ENCODE measurements at places on chromosomes 13 and 19.

GRCh38 chr13:106101201-106101600 lies 434.3 kb downstream of the EFNB2 start:
- no peak for DNase-seq

DNA sequence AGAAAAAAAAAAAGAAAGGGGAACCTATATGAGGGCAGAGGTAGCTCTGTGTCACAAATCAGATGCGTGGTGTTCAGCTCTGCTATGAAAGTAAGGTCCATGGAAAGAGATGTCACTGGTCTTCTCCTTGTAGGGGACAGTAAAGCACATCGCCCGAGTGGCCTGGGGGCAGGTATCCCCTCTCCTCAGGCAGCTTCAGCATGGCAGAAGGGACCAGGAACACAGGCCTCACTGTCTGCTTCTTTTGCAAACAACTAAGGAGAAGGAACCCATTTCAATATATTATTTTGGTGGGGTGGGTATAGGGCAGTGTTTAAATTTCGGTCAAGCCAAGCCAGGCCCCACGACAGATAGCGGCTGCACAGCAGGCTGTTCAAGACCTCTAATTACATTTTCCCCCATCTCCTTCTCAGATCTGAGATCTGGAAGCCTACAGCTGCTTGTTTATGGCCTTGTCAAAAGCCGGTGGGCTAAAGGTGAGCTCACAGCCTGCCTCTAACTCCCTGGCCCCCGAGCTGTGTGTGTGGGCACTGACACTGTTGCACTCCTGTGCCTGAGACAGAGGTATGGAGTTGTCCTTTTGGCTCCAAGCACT lies 72.8 kb downstream of the HSPH1 start:
- DNase-seq: no peak

DNA sequence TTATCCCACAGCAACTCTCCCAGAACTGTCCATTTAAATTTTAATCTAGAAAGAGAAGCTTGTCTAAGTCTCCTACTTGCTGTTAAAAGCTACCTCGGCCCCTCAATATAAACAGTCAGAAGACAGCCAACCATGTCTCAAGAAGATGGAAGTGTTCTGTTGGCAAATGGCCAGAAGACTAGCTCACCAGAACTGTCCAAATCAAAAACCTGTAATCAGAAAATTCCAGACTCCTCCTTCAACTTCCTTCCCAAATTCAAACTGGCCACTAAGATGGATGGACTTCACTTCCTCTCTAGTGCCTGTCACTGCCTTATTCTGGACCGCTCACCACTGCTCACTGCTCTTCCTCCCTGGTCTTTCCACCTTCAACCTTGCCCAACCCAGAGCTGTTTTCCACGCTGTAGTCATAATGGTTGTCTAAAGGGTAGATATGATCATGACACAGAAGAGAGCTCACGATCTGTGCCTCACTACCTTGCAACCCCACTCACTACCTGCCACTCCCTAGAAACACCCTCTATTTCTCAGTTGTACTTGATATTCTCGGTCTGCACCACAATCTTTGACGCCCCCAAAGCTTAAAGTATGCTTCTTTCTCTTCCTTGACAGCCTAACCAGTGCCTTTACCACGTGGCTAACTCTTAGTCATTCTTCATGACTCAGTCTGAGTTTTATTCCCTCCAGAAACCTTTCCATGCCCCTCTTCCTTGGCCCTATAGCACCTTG lies 9.2 kb downstream of the FGF14 start:
- no peak for DNase-seq

- no peak for DNase-seq
Observed at GRCh38 chr13:25847635-25848626, 203.9 kb downstream of the SHISA2 start.

GRCh38 chr19:15971224-15971780 lies 22.5 kb downstream of the OR10H4 start:
- no peak for DNase-seq

DNA sequence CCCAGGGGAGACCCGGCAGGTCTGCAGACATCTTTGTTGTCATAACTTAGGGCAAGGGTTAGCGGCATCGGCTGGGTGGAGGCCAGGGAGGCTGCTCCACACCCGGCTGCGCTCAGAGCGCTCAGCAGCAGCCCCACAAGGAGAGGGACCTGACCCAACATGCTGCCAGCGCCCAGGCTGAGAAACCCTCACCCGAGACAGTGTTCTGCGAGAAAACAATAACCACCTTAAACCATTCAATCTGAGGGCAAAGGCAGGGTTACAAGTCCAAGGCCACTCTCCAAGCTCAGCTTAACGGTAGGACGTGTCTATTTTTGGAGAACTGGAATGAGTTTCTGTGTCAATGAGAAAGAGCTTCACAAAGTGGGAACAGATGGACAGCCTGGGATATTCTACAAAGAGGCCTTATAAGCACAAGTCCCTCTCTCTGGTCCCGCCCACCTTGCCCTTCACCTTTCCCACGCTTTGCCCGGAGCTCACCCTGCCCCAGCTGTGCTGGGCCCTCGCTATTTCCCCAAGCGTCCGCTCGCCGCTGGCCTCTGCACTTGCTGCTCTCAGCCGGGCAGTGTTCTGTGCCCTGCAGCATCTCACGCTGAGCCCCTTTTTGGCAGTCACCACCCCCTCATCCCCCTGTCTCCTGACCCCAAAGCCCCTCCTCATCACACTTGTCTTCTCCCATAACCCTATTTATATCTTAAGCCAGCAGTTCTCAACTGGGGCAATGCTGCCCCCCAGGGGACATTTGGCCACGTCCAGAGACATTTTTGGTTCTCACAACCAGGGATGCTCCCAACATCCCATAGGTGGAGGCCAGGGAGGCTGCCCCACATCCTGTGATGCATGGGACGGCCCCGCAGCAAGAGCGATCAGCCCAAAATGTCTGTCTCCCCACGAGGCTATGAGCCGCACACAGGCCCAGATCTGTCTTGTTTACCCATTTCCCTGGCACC lies 17.6 kb downstream of the PPP1R12C start:
- DNase-seq: no peak

- DNase-seq: no peak
Observed at GRCh38 chr19:49364083-49364737, 533 bp downstream of the DKKL1 start.

GRCh38 chr13:77386880-77387606 lies 60.1 kb upstream of the MYCBP2 start:
- DNase-seq: peak; percentile 12

- peak; percentile 23 for DNase-seq
Observed at GRCh38 chr13:99355267-99356011, 48.2 kb upstream of the GPR183 start.

- DNase-seq: no peak
Observed at GRCh38 chr13:108795841-108796240, 166.4 kb downstream of the MYO16 start.

DNA sequence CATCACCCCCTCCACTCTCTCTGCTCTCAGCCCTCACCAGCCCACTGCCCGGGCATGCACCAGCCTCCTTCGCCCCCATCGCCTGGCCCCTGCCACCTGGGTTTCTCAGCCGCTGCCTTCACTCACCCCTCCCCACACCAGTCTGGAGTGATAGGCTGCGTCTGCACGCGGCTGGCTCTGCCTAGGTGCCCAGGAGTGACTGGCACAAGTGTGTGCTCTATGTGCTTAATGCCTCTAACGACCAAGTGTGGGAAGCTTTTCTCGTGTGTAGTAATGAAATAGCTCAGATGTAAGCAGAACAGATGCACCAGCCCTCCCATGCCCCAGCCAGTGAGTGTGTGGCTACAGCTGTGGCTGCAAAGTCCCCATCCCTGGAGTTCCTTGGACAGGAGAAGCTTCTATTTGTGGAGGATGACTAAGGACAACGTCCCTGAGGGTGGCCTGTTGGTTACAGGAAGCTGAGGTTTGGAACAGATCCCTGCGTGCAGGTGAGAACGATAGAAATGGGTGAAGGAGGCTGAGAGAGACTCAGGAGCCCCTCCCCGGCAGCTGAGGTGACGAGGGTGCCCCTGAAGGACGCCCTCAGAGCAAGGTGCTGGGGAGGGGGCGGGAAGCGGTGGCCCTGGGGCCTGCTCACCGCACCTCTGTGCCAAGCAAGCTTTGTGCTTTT lies 35.6 kb downstream of the ATP11A start:
- no peak for DNase-seq

- no peak for DNase-seq
Observed at GRCh38 chr19:58466089-58466759, 656 bp upstream of the ZNF324 start.

GRCh38 chr13:59542303-59542702 lies 621.4 kb downstream of the DIAPH3 start:
- DNase-seq: no peak

- DNase-seq: no peak
Observed at GRCh38 chr13:108433976-108434755, 164.6 kb downstream of the TNFSF13B start.

GRCh38 chr13:30753030-30753616 lies 17.8 kb downstream of the ALOX5AP start:
- DNase-seq: no peak

GRCh38 chr19:35006999-35007365 lies 6.9 kb downstream of the GRAMD1A start:
- DNase-seq: no peak

DNA sequence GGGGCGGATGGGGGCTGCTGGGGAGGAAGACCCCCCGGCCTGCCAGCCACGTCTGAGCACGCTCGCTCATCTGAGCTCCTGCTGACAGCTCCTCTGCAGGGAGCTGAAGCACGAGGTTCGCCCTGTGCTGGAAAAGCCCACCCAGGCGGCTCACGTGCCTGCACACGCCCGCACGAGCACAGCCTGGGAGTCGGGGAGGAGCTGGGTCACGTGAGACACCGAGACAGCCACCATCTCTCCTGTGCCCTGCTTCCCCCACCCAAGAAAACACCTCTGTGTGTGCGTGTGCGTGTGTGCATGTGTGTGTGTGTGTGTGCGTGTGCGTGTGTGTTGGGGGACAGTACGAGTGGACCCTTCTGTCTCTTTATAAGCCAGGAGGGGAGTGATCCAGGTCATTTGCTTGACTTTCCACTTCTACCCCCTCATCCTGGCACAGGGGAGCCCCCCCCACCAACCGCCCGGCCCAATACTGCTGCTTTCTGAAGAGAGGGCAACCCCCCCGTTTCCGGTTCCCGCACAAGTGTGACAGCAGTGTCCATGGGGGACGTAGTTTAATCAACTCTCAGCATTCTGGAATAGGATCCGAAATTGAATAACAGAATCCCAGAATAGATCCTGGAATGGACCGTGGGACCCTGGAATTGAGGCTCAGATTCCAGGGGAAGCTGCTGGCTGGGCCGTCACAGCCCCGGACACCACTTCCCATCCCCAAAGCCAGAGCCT lies 42.5 kb downstream of the CELF5 start:
- DNase-seq: no peak
